ENCODE measurements at places on chromosomes 11 and 22. TPM values are rescaled to one million over a fixed set of nuclear protein-coding genes. Genes with fewer than 3 reads are reported as not detected.

DNA sequence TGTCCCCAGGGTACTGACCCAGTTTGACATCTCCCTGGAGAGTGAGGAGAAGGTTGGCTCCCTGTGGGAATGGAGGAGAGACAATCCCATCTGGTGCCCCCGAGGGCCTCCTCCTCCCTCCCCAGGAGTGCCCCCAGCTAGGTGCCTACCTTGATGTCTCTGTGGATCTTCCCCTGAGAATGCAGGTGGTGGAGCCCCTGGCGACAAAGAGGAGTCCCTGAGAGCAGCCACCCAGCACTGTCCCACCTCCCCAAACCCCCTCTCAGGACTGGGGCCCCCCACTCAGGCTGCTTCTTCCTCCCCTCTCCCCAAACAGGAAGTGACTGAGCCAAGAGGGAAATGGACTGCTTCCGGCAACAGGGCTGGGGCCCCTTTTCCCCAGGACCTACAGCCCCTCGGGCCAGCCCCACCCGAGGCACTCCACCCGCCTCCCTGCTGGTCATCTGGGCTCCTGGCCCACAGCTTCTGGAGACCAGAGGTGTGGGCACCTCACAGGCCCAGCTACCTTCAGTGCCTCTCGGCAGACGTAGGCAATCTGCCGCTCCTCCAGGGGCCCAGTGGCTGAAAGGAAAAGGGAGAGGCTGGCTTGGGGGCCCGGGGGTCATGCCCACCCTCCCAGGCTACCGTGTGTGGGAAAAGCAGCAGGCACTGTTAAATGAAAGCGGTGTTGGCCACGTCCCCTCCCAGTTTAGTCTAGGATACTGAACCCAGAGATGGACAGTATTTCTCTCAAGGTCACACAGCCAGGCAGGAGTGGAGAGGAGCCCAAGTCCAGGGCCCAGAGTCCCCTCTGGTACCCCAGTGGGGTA is 1.2 kb downstream of the MAP4K2 start:
- DNase-seq = no peak

DNA sequence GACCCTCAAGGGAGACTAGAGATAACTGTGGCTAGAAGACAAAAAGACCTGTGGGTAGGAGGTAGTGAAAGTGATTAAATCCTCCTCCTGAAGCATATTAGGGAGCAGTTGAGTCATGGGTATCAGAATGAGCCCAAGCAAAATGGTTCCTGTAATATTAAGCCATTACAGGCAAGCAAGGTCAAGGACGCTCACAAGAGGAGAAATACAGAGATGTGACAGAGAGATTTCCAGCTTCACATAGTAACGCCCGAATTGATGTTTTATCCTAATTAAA is 77.7 kb downstream of the FAM76B start:
- no peak for DNase-seq

- no peak for DNase-seq
Measured at GRCh38 chr11:118953265-118953664, 2.8 kb upstream of the UPK2 start.

Gene SORL1
- total RNA-seq = 9.9 TPM

Gene WBP2NL
- total RNA-seq = 3.3 TPM
